ENCODE measurements at places on chromosomes 5 and 9.

- no peak for DNase-seq
Observed at GRCh38 chr5:54305737-54306136, 4.6 kb downstream of the ARL15 start.

DNA sequence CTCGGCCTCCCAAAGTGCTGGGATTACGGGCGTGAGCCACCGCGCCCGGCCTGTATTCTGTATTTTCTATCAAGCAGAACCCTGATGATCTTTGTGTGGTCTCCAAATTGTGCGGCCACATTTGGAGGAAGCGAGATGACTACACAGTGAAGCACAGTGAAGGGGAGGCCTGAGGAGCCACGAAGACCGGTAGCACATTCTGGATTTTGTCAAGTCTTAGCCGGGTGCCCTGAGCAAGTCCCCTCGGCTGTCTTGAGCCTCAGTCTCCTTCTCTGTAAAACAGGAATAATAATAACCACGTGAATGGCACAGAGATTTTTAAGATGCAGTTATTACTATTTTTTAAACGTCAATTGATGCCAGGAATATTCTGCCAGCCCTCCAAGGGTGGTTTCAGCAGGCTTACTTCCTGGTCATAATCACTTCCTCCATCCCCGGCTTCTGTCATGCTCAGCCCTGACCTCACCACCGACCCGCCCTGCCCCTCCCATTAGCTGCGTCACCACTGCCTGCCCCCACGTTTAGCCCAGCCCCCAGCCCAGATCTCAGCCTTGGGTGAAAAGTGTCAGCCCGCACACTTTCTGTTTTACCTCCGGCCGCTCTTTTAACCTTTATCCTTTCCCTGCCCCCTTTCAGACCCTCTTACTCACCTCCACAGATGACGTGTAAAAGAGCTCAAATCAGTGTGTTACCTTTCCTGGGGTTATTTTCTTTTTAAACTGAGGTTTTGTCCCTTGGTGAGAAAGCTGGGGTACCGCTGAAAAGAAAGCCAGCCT is 27.0 kb upstream of the ERGIC1 start:
- peak; percentile 83 for DNase-seq

DNA sequence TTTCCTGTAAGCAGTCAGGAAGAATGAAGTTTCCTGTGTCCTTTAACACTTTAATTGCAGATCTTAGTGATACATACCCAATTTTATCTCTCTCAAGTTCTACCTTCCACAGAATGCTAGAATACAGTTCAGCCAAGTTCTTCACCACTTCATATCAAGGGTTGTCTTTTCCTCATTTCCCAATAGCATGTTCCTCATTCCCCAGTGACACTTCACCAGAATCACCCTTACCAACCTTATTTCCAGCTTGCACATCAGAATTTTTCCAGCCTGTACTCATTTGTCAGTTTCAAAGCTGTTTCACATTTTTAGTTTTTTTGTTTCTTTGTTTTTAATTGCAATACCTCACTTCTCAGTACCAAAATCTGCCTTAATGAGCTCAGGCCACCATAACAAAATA is 126.1 kb downstream of the ESM1 start:
- DNase-seq: no peak

GRCh38 chr5:68379275-68380036 is 163.9 kb downstream of the PIK3R1 start:
- DNase-seq: no peak

DNA sequence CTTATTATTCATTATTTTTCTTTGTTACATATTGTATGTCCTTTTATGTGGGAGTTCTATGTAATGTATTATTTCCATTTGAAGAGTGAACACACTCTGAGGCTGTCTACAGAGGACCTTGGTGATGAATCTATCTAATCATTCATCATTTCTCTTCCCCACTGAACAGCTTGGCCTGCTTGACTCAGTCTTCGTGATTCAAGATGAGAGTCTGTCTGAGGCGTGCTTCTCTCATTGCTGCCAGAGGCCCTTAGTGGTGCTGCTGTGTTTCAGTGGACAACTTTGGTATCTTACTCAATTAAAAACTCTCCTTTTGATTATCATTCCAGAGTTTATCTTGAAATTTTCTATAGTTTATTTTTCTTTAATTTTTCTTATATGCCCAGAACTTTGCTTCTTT is 318.1 kb upstream of the DAB2 start:
- no peak for DNase-seq

DNA sequence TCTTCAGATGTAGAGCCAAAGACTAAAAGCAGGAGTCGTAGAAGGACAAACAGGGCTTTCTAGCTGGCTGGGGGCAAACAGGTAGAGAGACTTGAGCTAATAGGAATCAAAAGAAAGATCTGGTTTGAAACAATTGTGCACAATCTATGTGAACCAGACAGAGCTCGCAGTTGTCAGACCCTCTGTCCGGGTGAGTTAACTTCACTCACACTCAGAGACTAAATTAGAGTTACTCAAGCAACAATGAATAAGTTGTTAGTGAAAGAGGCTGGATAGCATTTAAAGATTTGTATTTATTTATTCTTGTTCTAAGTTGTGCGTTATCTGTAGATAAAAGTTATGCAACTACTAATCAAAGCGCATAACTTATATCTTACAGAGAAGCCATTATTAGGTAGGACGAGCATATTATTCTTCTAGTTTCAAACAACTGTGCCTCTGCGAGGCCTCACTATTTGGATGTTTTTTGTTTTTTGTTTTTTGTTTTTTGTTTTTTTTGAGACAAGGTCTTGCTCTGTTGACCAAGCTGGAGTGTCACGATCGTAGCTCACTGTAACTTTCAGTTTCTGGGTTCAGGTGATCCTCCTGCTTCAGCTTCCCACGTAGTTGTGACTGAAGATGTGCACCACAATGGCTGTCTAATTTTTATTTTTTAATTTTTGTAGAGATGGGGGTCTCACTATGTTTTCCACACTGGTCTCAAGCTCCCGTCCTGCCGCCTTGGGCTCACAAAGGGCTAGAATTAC is 13.2 kb upstream of the LNPEP start:
- DNase-seq: no peak

- DNase-seq: no peak
Observed at GRCh38 chr5:87686975-87687374, 274.2 kb upstream of the CCNH start.

- no peak for DNase-seq
Observed at GRCh38 chr9:14994738-14995137, 84.5 kb upstream of the FREM1 start.

DNA sequence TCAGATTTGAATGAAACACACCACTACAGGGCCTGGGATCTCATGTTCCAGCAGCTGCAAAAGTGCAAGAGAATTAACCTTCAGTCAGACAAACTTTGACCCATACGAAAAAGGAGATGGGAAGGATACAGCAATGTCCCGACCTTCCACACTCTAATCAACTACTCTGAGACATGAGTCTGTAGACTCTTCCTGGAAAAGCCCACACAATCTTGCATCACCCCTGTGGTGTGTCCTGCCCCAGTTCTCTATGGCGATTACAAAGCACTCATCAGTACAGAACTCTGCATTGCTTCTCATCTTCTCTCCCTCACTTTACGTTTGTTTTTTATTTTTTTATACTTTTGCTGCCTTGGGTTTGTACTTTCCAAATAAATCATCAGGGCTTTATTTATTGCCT is 241.0 kb upstream of the KIF2A start:
- no peak for DNase-seq

- DNase-seq: no peak
Observed at GRCh38 chr5:135867599-135867998, 28.0 kb downstream of the IL9 start.

Data from stimulated activated CD4-positive, alpha-beta T cell treated with anti-CD3 and anti-CD28 coated beads, Interleukin-4, amount 100 ng/mL, for 1 hour (primary cell).